HT-29 (cell line): ENCODE measurements at places on chromosomes 13 and 19. TPM values are rescaled to one million over a fixed set of nuclear protein-coding genes. Genes with fewer than 3 reads are reported as not detected.

- no peak for DNase-seq
Measured at GRCh38 chr19:3096902-3097326, 2.8 kb downstream of the GNA11 start.

DNA sequence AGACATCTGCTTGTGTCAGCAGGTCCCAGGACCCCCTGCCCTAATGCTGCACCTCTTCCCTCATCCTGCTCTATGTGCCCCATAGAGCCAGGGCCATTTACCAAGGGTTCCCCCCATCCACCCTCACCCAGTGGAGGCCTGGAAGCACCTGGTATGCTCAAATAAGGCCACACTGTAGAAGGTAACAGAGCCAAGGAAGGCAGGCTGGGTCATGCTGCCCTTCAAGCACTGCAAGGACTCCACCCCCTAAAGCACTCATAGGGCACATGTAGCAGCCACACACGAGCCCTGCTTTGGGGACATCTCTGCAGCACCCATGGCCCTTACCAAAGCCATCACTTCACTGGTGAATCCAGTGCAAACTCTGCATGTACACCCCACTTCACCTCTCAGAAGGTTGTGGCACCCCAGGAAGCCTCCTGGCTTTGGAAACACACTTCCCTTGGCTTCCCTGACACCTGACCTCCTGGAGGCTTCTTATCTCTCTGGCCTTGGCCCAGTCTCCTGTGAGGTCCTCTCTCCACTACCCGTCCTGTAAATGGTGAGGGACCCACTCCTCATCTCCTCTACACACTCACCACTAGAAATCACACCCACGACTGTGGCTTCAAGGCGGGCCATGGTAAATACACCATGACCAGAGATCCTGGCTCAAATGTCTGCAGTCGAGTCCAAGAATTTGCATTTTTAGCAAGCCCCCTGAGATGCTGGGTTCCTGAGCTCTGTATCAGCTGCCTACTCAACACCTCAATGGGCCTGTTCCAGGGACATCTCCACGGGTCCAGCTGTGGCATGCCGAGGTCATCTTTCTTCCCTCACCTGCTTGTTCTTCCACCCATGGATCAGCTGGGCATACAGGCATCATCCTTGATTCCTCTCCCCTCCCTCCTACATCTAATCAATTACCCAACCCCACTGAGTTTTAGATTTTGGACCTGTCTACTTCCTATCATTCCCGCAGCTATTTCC is 80.9 kb upstream of the DOCK9 start:
- DNase-seq = no peak

DNA sequence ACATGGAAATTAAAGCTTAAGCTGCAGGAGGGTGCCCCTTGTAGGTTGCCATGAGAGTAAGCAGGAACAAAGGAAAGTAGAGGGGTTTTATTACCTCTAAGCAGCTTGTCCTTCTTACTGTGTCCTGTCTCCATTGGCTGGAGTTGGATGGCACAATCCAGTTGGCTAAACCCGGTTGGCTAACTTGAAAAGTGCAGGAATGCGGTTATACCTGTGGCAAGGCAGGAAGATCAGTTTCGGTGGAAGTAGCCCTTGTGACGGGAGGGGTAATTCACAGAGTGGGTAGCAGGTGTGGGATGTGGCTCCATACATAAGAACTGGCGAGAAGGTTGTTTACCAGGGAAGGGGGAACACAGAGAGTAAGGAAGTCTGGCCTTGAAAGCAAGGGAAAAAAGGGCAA is 3.2 kb downstream of the ZNF726 start:
- no peak for DNase-seq

The SPINT2 gene
- total RNA-seq = 2,475 and 2,514 TPM in 2 replicates

DNA sequence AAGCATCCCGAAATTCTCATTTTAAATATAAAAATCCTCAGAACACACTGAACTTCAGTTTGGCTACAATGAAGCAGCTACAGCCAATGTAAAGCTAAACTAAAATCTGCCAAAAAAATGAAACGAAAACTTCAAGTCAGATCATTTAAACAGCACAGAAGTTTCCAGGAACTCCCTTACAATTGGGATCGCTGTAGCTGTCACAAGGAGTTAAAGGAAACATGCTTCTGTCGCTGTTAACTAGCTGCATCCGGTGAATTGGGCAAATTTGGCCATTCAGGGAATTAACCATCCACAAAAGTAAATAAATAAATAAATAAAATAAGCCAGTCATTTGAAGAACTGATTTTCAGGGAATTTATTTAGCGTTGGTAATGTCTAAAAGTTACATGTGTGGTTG is 77.0 kb upstream of the PEG3 start:
- no peak for DNase-seq

DNA sequence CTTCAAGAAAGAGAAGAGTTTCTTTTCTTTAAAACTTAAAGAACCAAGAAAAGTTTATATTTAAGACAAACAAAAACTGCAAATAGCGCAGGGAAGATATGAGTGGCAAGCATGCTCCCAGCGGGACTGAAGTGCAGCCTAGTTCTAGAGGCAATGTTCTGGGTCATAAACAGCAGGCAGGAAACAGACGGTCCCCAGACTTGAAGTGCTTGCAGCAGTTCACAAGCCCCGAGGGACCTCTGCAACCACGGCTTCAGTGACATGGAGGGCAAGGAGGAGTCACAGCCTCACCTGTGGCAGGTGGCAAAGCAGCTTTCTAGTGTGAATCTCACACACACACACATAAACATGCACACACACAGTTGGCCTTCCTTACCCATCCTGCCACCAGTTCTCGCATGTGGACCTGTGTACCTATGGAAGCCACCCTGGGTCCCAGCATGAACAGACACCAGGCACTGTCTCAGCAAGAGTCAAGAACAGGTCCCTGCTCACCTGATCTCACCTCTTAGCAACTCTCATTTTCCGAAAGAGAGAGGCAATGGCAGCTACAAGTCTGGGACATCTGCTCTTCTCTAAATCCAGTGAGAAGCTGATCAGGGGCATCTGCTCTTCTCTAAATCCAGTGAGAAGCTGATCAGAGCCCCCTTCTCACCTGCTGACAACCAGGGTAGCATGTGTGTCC is 162.0 kb downstream of the EFNB2 start:
- DNase-seq = no peak

DNA sequence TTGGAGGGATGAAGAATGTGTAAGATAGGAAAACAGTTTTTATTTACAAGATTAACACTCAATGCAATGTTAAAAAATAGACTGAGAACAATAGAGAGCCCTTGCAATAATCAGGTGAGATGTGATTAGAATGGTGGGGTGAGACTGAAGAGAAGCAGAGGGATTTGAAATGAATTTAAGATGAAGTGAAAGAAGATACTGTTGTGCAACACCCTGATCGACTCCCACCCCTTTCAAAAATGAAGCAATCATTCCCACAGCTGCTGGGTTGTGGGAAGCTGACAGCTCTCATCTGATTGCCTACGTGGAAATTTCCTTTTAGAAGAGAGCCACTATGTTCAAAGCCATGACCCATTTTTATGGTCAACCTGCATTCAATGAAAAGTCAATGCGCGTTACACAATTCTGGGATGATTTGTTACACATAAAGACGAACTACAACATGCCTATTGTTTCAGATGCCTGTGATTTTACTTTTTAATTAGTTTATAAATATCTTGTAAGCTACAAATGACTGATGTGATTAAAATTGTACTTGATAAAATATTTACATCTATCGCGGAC is 1374.8 kb downstream of the PCDH9 start:
- no peak for DNase-seq

DNA sequence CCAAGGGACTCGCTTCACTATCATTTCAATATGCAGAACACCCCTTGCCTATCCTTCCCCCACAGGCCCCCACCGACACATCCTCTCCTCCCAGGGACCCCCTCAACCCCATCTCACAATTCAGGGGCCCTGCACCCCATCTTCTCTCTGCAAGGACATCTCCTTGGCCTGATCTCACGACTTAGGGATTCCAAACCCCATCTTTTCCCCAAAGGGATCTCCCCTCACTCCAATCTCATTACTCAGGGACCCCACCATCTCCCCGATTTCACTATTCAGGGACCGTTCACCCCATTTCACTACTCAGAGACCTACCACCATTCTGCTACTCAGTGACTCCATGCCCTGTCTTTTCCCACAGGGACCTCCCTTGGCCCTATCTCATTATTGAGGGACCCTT is 1.4 kb downstream of the MAP2K2 start:
- no peak for DNase-seq

The ZBTB7A gene
- total RNA-seq = 67.4 and 72.7 TPM in 2 replicates

The DENND1C gene
- not detected in 2 replicates for total RNA-seq

GRCh38 chr19:42198676-42199439 is 18.6 kb downstream of the DEDD2 start:
- no peak for DNase-seq

The WDR87 gene
- not detected in 2 replicates for total RNA-seq

The ZNF761 gene
- total RNA-seq = 6.2 and 6.8 TPM in 2 replicates

DNA sequence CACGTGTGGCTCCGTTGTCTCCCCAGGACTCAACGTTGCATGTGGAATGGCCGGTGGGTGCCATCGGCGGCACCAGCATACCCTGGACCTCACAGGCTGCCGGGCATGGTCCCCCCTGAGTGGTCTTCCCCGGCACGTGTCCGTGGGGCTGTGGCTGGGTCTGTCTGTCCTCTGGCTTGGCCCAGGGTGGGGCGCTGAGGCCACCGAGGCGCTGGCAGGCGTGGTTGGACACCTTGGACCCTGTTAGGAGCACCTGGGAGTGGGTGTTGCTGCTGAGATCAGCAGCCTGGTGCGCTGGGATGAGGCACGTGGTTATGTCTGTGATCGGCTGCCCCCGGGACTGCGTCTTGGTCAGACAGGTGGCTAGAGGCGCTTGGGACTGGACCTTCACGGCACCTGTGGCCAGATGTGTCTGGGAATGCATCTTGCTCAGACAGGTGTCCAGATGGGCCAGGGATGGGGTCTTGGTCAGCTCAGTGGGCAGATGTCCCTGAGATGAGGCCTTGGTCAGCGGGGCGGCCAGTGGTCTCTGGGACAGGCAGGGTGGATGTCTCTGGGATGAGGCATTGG is 9.2 kb downstream of the IQCN start:
- DNase-seq = no peak

- DNase-seq = peak; percentile 96
Measured at GRCh38 chr13:24651718-24652345, 28.4 kb upstream of the ATP12A start.

- no peak for DNase-seq
Measured at GRCh38 chr13:40077396-40078027, 422.1 kb downstream of the COG6 start.

DNA sequence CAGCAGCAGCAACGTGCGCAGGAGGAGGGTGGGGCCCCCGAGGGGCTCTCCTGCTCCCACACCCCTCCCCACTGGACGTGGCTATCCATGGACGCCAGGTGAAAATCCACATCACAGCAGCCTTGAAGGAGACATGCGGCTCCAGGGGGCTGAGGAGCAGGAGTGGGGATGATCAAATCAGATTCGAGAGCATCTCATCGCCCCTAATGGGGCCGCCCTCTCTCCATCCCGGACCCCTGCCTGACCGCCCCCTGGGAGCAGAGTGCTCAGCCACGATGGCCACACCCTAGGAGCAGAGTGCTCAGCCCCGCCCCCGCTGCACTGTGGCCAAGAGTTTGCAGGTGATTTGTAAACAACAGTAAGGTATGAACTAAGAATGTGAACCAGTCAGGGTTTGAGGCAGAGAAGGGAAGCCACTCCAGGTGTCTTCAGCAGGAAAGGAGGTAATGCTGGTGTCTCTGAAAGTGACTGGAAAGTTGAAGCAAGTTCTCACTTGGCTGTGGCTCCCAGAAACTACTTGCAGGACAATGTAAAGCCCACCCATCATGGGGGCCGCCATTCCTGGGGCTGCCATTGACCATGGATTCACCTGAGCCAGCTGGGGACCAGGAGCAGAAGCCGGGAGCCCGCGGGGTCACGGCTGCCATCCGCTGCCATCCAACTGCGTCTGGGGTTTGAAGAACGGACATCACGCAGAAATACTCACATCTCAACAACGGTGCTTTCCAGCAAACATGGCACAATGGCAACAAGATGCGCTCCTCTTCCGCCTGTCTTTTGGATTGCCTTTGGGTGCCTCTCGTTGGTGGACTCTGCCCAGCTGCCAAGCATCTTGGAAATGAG is 71.8 kb downstream of the SPACA7 start:
- DNase-seq = no peak

- no peak for DNase-seq
Measured at GRCh38 chr13:98988780-98989179, 10.9 kb upstream of the DOCK9 start.

- DNase-seq = no peak
Measured at GRCh38 chr13:30867089-30867669, 38.9 kb upstream of the MEDAG start.

DNA sequence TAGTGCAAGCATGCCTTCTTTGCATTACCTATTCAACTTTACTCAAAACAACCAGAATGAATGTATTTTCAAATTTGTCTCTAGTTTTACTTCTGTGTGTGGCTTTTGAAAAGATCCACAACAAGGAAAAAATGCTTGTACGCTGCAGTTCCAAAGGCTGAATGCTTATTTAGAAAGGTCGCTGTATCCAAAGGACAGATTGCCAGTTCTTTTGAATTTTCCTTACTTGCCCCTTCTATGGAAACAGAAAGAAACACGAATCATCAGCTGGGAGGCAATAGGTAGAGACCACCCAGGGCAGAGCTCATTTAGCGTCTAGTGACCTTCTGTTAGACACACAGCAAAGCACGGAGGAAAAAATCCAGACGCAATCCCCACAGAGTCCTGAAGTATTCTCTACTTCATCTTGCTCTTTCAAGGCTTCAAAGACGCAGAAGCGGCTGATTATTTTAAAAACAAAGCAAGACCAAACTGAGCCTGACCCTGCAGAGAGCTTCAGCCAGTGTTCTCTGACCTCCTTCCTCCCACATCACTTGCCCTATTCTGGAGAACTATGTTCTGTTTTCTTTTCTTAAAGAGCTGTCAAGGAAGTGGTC is 674.6 kb upstream of the SGCG start:
- no peak for DNase-seq

The VASP gene
- total RNA-seq = 443 and 506 TPM in 2 replicates

DNA sequence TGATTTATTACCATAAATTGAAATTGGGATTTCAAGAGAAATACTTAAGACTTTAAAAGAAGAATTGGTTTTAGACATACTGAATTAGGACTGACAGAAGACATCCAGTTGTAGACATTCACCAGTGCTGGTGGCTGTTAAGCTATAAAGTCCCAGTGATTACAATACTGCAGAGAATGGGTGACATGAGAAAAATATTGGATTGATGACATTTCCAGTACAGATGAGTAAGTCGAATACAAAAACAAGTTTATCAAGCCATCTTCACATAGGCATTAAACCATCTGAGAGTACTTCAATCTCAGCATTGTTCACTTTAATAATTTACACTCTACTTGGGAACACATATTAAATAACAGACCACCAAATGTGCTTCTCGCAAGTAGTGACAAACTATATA is 66.8 kb downstream of the TBC1D4 start:
- DNase-seq = no peak
